ENCODE measurements at places on chromosomes 6 and 20.

DNA sequence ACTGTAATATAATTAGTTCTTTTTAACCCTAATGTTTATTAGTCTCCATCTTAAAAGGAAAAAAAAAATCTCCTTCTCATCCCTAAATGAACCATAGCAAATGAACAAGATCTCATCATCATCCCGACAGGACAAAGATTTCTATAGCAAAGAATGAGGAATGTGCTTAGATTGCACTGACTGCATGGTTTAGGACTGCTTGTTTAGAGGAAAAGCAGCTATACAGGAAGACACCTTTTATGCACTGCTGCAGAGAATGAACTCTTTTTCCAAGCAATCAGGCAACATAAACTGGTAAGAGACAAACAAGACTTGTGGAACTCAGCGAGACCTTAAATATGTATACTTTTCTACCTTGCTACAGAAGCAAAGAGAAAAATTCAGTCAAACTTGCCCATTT lies 26.8 kb downstream of the CSNK2A1 start:
- DNase-seq, result no peak

GRCh38 chr20:40959325-40960092 lies 69.1 kb upstream of the TOP1 start:
- no peak for DNase-seq

GRCh38 chr6:26593278-26594130 lies 3.2 kb upstream of the ABT1 start:
- no peak for DNase-seq

GRCh38 chr6:14770572-14770971 lies 475.3 kb upstream of the JARID2 start:
- no peak for DNase-seq

DNA sequence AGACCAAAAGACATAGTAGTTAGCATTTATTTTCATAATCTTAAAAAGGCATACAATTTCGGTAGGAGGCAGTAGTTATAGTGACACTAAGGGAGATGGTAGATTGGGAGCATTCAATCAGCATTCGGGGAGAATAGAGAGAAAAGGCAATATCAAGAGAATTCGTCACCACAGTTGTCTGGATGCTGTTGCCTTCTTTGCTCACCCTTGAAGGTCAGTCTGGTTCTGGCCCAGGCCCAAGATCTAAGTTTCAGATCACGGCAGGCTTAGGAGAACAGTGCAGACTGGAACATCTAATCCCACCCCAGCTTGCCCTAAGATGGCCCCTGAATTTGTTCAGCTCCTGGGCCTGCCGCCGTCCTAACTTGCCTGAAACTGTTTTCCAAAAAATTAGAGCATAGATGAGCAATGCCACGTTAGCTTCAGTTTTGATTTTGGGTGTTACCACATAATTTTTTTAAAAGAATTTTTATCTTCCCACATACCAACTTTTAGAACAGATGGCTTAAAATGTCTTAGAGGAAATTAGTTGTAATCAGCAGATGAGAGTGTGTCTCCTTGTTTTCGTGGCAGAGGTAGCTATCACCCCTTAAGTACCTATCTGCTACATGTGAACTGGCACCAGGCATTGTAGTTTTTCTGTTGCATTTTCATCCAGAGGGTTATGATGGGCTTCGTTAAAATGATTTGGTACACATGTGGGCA lies 8.3 kb upstream of the CEP85L start:
- no peak for DNase-seq

DNA sequence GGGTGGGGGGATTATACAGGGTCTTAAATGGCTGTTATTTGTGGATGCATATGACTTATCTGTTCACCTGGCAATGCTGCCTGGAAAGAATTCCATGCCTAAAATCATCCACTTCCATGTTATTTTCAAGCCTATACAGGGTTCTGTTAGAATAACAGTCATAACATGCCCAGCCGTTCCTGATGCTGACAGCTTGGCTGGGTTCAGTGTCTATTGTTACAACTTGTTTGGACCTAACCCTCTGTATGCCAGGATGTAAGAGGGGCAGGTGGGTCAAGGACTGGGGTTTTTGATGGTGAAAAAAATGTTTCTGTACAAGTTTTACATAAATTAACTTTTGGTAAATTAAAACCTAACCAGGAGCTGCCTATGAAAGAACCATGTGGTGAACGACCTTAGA lies 79.8 kb downstream of the GINS1 start:
- DNase-seq, result no peak

GRCh38 chr6:158988477-158988876 lies 11.5 kb downstream of the RSPH3 start:
- no peak for DNase-seq

DNA sequence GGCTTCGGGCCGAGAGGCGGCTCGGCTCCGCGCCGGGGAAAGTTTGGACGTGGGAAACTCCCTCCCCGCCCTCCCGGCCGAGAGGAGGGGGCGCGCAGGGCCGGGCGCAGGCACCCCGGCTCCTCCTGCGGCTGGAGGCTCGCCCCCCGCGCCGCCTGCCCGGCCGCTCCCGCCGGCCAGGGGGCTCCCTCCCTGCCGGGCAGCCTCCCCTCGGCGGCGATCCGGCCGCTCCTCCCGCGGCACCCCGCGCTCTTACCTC lies 370 bp downstream of the CDH22 start:
- peak; percentile 56 for DNase-seq

DNA sequence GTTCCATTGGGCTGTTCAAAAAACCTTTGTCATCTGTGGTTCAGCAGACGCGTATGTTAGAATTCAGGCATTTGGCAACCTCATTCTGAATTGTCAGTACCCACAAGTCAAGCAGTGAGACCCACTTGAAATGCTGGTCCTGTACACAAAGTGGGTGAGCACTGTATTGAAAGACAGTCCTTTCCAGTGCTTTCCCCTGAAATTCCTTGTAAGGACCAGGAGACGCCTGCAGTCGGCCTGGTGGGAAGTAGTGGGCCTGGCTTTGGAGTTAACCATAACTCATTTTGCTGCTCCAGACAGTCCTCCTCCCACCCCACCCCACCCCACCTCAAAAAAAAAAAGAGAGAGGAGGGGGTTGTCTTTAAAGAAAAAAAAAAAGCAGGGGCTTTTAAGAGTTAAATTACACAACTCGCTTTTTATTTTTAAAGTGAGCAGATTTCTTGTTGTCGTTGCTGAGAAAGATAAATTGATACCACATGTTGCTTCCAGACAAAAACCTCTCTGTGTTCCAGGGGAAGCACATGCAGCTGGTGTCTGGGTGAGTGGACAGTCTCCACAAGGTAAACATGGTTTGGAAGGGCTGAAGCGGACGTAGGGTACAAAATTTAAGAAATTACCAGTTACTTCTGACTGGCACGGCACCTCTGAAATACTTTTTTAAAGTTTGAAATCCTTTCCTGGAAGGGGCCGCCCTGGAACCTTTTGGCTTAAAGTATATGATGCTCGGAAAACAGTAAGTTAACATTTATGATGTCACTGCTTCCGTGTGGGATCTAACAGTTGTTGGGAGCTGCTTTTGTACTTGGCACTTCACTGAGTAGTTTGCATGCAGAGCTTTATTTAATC lies 95.3 kb downstream of the FOXO3 start:
- DNase-seq, result no peak

- DNase-seq, result no peak
These were observed 7.7 kb downstream of the NPEPL1 start for GRCh38 chr20:58700121-58700821.

GRCh38 chr20:57566803-57567459 lies 6.0 kb downstream of the PCK1 start:
- no peak for DNase-seq

DNA sequence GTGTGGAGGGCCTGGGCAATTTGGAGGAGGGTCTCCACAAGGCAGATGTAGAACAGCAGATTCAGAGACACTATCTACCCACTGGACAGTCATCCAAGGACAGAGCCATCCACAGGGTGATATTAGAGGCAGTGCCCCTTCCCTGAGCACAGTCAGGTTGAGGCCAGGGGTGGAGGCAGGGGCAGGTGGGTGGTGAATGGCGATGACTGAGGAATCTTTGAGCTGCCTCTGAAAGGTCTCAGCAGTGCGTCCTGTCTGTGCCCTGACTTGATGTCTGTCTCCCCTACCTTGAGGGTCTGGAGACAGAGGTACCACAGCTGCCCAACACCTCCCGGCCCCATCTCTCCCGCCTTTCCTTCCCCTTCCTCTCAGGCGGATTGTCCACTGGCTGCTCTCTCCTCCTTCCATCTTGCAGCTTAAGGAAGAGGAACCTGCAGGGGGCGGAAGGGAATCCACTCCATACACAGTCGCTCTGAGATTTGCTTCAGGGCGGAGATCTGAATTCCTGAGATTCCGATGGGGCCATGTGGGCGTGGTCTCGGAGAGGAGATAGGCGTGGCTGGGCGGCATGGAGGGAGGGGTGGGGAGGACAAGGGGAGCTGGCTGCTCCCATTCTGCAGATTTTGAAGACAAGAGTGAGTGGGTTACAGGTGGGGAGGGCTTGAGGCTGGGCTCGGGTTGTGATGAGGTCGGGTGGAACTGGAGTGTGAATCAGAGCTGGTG lies 1.7 kb downstream of the MUCL3 start:
- DNase-seq, result peak; percentile 92

- no peak for DNase-seq
These were observed 74.7 kb downstream of the FRK start for GRCh38 chr6:115986026-115986425.

GRCh38 chr20:23327617-23328333 lies 22.8 kb upstream of the NXT1 start:
- no peak for DNase-seq

GRCh38 chr20:3111995-3112394 lies 27.5 kb upstream of the AVP start:
- no peak for DNase-seq

GRCh38 chr20:11551479-11551878 lies 366.2 kb upstream of the BTBD3 start:
- DNase-seq, result no peak

DNA sequence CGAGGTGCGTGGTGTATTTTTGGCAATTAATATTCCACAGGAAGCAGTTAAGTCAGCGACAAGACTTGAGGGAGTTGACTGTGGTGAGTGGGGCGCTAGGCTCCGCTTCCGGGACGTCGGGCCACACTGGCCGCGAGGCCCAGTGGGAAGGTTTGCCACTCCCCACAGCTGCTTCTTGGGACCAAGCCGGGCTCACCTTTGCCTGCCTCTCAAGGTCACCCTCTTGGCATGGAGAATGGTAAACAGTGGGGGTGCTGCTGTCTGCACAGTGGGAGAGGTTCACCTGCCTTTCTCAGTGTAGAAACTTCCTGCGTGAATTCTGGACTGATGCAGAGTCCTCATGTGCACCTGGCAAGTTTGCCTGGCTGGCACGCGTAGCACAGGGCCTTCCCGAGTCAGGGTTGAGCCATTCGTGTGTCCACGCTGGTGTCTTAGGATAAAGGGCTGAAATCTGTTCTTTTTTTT lies 6.4 kb downstream of the OSBPL2 start:
- DNase-seq, result no peak

DNA sequence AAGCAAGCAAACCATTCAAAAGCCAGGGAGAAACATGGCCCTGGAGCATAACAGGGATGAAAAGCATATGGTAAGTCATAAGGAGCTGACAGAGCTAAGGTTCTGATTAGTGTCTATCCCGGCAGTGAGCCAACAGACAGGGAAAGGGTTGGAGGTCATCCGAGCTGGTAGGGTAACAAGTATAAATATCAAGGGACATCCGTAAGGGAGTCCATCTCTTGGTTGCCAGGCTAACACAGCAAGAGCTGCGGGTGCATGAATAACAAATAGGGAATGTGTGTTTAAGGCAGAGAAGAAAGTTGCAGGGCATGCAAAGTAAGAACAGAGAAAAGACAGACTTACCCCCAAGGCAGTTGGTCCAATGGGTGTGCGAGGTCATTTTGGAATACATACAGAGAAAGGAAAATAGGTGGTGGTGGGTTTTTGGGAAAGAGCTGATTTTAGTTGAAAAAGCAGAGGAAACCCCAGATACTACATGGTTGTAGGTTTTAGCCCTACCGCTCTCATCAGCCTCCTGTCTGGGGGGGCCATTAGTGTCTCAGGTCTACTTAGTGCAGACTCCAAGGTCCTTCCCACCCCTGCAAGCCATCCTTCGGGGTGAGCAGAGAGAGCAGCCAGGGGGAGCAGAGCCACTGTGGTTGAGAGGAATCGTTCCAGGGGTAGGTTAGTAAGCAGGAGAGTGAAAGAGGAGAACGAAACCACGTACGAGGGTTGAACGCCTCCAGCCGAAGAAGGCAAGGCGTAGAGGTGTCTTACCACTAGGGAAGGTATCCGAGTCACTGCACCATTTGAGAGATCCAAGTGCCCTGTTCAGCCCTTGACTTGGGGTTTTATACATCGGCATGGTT lies at the start of gene ERVFRD-1:
ERVFRD-1 (minus strand) TSS at position 805 of the 848 bp plus-strand sequence. CDS start 6,415 bp downstream, outside the sequence.
- no peak for DNase-seq

GRCh38 chr6:71292001-71292400 lies 3.4 kb downstream of the OGFRL1 start:
- DNase-seq, result no peak

DNA sequence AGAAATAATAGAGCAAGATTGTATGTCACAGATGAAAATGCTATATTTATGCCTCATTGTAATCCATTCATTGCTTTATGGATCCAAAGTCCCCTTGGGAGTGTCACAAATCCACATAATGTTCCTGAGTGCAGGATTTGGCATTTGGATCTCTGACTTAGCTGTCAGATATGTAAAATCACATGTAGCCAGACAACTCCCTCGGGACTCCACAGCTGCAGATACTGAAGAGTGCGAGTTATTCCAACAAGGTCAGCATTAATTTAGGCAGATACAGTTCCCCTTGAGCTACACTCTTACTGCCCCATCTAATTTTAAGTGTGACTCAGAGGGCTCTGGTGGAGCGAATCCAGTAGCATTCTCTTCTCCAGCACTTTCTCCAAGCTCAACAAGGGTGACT lies 433.2 kb downstream of the CD83 start:
- no peak for DNase-seq

GRCh38 chr6:150177952-150178520 lies 35.2 kb downstream of the PPP1R14C start:
- DNase-seq, result no peak

DNA sequence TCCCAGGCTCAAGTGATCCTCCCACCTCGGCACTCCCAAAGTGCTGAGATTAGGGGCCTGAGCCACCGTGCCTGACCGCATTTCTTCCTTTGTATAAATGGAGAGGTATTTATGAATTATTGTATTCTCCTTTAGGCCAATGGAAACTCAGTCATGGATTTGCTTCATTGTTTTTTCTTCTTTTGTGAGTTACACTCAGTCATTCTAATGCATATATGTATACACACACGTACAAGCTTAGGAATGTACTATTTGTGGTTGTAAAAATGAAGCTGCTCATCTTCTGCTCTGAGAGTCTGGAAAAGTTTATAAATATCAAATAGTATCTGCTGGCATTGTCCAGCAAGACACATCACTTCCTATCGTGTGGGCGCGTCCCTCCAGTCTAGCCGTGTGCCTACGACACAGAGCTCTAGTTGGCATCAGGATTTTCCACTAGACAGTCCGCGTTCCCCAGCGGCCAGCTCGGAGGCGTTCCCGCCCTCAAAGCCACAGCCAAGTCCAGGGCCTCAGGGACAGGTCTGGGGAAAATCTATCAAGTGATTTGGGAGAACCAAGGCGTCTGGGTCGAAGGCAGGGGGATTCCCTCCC lies 215.2 kb downstream of the NFATC2 start:
- DNase-seq, result no peak

DNA sequence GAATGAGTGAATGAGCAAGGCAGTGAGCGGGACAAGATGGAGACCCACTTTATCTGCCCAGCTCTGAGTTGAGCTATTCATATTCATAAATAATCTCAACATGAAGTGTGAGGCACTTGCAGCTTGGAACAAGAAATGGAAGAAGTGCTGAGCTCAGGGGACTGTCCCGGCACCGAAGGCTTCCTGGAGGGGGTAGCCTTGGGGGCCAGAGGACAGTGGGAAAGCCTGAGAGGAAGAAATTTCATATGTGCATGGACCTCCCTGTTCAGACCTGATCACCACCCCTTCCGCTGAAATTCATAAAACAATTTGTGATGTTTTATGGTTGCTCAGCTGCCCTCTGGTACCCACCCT lies 103.2 kb downstream of the TOX2 start:
- DNase-seq, result no peak

All from iPS-NIHi11 (cell line).